RCC 7860 (cell line): ENCODE measurements at places on chromosomes 11 and 22.

DNA sequence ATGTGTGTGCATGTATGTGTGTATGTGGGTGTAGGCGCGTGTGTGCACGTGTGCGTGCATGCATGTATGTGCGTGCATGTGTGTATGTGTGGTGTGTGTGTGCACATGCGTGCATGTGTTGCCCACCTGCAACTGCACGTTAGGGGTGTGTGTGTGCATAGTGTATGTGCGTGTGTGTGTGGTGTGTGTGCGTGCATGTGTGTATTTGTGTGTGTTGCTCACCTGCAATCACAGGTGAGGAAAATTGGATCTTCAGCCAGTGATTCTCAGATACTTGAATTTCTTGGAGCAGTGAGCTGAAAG, 54.3 kb downstream of the ST14 start:
- no peak for DNase-seq

- DNase-seq: no peak
These were observed 89.0 kb downstream of the MICAL2 start for GRCh38 chr11:12199231-12199948.

- DNase-seq: no peak
These were observed 21.1 kb downstream of the ALG12 start for GRCh38 chr22:49897015-49897684.

DNA sequence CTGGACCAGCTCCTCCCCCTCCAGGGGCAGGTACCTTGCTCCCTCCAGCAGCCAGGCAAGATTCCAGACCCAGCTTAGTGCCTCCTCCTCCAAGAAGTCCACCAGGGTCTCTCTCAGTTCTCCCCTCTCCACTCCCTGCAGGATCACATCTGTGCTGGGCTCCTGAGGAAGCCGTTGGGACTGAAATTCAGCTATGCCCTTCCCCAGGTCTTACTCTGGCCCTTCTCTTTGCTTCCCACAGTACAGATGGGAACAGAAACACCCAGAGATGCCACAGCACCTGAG, 14.6 kb downstream of the WNT7B start:
- DNase-seq: no peak

- DNase-seq: no peak
These were observed 165.5 kb upstream of the C11orf58 start for GRCh38 chr11:16572945-16573344.
